ENCODE measurements at places on chromosomes 11 and 22.

DNA sequence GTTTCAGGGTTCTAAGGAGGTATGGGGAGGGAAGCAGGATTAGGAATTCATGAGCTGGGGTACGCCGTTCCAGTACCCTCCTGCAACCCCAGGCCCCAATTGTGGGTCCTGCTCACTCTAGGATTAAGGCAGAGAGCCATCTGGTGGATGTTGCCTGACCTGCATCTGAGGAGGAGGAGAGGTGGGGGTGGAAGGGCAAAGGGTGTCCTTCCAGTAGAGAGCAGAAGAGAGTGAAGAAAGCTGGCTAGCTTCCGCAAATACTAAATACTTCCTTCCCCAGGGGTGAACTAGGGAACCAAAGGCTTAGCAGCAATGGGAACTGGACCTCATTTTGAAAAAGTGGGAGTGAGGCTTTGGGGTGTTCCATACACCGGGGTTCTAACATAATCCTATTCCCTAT, 10.6 kb downstream of the LRRC51 start:
- DNase-seq: no peak

- no peak for DNase-seq
Observed at GRCh38 chr11:103736315-103737036, 300.0 kb upstream of the DDI1 start.

GRCh38 chr11:65915101-65915820, 3.6 kb downstream of the C11orf68 start:
- DNase-seq: no peak

DNA sequence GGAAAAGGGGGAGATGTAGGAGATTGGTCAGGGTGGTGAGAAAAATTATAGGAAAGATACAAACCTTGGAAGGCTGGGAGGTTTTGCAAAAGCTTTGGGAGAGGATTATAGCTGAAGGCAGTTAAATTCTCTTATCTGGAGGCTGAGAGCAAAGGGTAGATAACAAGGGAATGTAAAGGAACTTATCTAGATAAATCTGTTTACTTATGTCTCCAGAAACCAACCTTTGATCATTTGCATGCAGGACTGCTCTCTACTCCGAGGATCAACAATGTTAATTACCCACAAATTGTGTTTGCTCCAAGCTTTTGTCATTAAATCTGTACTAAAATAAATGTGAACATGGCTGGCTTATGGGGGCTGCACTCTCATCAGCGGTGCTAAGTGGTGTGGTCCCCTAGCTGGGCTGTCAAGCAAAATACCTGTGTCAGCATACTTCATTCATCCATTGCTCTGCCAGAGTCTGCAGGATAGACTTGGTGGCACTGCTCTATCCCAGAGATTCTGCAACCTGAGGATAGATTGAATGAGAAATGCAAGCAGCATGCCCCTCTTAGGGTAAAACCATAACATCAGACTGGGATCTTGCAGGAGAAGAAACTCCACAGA, 1599.2 kb upstream of the TENM4 start:
- no peak for DNase-seq

DNA sequence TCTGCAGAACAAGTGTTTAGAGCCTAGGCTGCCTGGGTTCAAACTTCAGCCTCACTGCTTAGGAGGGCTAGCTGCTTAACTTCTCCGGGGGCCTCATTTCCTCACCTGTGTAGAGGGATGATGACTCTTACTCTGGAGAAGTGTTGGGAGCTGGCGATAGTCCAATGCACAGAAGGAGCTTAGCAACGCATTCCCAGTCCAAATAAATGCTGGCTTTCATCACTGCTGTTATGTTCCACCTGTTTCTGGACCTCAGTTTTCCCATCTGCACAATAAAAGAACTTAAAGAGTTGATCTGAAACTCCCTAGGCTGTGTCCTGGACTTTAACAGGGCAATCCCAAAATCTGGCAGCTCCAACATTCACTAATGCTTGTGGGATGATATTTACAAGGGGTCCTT, 337.8 kb downstream of the MIAT start:
- no peak for DNase-seq

GRCh38 chr11:8360086-8360828, 96.6 kb upstream of the LMO1 start:
- no peak for DNase-seq

DNA sequence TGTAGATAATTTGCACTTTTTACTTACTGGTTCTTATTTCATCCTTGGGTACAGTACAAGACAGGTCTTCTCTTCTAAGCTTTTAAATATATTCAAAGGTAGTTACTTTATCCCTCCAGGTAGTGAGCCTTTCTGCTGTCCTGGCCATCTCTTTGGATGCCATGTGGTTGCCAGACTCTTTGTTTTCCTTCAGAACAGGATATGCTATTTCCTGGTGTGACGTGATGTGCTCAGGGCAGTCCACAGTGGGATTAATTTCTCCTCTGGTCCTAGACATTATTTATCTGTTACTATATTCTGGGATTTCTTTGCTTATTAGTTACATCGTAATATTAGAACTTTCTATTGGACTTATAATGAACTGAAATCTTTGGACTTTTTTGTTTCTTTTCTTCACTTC, 63.7 kb downstream of the PPP6R3 start:
- no peak for DNase-seq

GRCh38 chr22:17198170-17199002, 20.8 kb downstream of the ADA2 start:
- DNase-seq: no peak

GRCh38 chr11:128634395-128634794, 47.0 kb upstream of the ETS1 start:
- no peak for DNase-seq

GRCh38 chr11:112361396-112361795, 100.7 kb upstream of the PLET1 start:
- no peak for DNase-seq

- no peak for DNase-seq
Observed at GRCh38 chr11:17277024-17277584, 565 bp downstream of the NUCB2 start.

DNA sequence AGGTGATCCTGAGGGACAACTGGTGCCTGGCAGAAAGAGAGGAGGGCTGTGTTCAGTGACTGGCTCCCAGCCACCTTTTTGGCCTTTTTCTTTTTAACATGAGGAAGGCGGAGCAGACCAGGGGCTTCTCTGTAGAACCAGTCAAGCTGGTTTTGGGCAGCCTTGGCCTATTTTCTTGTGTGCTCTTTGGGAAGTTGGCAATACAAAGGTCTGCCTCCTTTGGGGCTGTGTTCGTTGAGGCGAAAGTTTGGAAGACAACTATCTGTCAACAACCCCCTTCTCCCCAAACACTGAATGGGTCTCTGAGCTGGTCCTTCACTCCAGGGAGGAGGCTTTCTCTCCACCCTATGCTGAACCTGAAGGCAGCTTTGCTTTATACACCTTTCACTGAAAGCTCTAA, 8.5 kb downstream of the MARK2 start:
- DNase-seq: no peak

- DNase-seq: no peak
Observed at GRCh38 chr11:94895971-94896370, 77.4 kb downstream of the CWC15 start.

Data from HCT116 (cell line).